ENCODE measurements at places on chromosomes 2 and 18.

GRCh38 chr2:149487189-149487588, 100.4 kb downstream of the MMADHC start:
- ATAC-seq: no peak

DNA sequence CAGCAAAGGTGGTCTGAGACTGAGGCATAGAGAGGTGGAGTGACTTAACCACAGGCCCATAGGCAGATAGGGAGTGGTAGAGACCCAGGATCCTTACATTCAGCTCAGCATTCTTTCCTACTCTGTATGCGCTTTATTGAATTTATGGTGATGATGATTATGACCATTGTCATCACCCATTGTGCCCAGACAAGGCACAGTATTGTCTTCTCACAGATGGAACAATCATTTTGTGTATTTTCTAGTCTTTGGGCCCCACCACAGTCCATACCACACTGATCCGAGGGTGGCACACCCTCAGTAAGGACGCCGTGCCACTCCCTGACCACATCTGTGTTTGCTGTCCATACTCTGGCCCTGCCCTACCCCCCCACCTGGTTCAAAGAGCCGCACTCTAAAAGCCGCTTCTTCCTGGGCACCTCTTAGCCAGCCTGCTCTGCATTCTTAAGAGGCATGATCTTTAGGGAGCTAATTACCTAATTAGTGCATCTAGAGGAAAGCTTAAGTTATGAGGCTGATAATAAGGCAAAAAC, 179.6 kb upstream of the SMAD2 start:
- ATAC-seq: no peak

DNA sequence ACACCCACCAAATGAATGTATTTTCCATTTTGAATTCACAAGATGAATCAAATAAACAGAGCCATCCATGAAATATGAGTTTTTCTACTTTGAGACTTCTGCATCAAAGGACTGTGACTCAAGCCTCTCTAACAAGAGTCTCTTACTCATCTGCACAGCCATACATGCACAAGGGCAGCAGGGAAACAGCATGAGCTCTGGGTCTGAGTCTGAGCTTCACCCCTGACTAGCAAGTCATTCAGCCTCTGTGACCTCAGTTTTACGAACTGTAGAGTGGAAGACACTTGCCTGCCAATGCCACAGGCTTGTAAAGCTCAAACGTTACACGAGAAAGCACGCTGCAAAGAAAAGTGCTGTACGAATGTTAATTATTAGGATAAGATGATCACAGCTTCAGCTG, 42.9 kb downstream of the MREG start:
- ATAC-seq: no peak

DNA sequence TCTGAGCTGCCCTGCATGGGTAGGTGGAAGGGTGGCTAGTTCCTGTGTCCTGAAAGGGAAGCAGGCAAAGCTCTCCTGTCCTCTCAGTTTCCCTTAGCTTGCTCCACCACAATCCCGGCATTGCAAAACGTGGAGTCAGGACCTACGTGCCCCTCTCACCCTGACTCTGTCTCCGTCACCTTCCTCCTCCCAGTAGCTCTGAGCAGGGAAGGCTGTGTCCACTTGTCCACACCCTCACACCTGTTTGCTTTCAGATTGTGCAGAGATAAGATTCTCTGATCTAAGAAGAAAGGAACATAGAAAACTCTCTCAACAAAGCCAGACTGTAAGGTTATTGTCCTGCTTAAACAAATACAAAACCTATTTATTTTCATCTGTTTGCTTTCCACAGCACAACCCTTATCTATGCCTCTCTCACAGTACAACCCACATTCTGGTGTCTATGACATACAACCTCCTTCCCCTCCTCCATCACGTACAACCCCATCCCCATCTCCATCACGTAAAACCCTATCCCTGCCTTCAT, 79.0 kb downstream of the ALPK2 start:
- no peak for ATAC-seq
